ENCODE measurements at places on chromosomes 11 and 22. TPM values are rescaled to one million over a fixed set of nuclear protein-coding genes. Genes with fewer than 3 reads are reported as not detected.

Gene KLHL35
- not detected for total RNA-seq

Gene ANKK1
- 1.0 TPM for total RNA-seq

Gene FREY1
- total RNA-seq, result not detected

Gene FAM83F
- total RNA-seq, result under 0.01 TPM

Gene LMO2
- total RNA-seq, result 22.4 TPM

Gene MRE11
- total RNA-seq, result 24.6 TPM

Gene HEPHL1
- total RNA-seq, result not detected

Gene APOBEC3G
- total RNA-seq, result 25.4 TPM

Gene MRGPRF
- 52.6 TPM for total RNA-seq

Gene NAA40
- 3.6 TPM for total RNA-seq

Gene DKK3
- 26.4 TPM for total RNA-seq

Gene UBQLNL
- total RNA-seq, result 1.0 TPM

Gene LUZP2
- 13.8 TPM for total RNA-seq

Gene SEZ6L
- not detected for total RNA-seq

Gene RASL10A
- total RNA-seq, result 0.35 TPM

Gene CADM1
- 61.5 TPM for total RNA-seq

Gene POTEH
- not detected for total RNA-seq

Gene FIBIN
- 40.3 TPM for total RNA-seq

Gene NARS2
- total RNA-seq, result 39.9 TPM

Gene ASPHD2
- 1.8 TPM for total RNA-seq

Gene C2CD3
- 347 TPM for total RNA-seq

Gene KRTAP5-11
- not detected for total RNA-seq

Gene TYR
- total RNA-seq, result not detected

Gene EHF
- 1.0 TPM for total RNA-seq

Gene NCAM1
- 204 TPM for total RNA-seq

Gene CHRM4
- total RNA-seq, result not detected

Gene PNPLA3
- total RNA-seq, result not detected

Gene OR52N4
- not detected for total RNA-seq

Gene RNF26
- 23.1 TPM for total RNA-seq

Gene FAM111B
- total RNA-seq, result not detected

Gene OR10A2
- total RNA-seq, result not detected

Gene FOSL1
- total RNA-seq, result 2.9 TPM

Gene GPHA2
- not detected for total RNA-seq

Gene GAL
- total RNA-seq, result not detected

Gene SHANK2
- total RNA-seq, result 1.1 TPM

Gene OR5L1
- not detected for total RNA-seq

Gene DNAL4
- total RNA-seq, result 6.5 TPM

Gene CRACR2B
- 0.77 TPM for total RNA-seq

Gene NXPE2
- total RNA-seq, result not detected

Gene RAG2
- 1.6 TPM for total RNA-seq

Gene PKNOX2
- 0.29 TPM for total RNA-seq

Gene CSNK2A3
- 3.0 TPM for total RNA-seq

Gene PTGDR2
- 0.21 TPM for total RNA-seq

Gene DBX1
- not detected for total RNA-seq

Gene TNNT3
- not detected for total RNA-seq

Gene SCUBE2
- total RNA-seq, result 3.1 TPM

Gene FBXO7
- total RNA-seq, result 78.6 TPM

Measured in uterus (tissue), 4 donors.